NAMALWA (cell line): ENCODE measurements at places on chromosomes 12 and 14.
A peak's percentile ranks its signal among the peaks of the same experiment; 100 is the strongest.

GRCh38 chr14:50607181-50607580 is 47.2 kb downstream of the ATL1 start:
- no peak for DNase-seq

DNA sequence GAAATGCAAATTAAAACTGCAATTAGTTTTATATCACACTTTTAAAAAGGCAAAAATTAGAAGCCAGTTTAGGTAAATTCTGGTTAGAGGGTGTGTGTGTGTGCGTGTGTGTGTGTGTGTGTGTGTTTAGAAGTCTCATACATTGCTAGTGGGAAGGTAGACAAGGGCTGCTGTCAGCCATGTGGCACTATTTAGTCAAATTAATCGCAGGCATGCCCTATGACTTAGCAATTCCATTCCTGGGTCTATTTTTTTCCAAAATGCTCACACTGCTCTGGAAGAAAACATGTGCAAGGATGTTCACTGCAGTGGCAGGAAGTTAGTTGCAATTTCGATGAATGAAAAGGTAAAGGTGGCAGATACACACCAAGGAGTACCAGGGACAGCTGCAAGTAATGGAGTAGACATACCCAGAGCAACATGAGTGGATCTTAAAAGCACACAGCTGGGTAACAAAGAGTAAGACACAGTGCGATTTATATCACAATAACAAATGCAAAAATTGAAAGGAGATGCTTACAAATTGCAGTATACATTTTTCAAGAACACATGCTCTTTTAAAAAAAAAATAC is 11.6 kb downstream of the CAPZA3 start:
- DNase-seq, result no peak

GRCh38 chr14:77120771-77121743 is 20.5 kb downstream of the ZDHHC22 start:
- peak; percentile 97 for DNase-seq

- DNase-seq, result no peak
Measured at GRCh38 chr12:87112571-87113345, 856.6 kb upstream of the MGAT4C start.

DNA sequence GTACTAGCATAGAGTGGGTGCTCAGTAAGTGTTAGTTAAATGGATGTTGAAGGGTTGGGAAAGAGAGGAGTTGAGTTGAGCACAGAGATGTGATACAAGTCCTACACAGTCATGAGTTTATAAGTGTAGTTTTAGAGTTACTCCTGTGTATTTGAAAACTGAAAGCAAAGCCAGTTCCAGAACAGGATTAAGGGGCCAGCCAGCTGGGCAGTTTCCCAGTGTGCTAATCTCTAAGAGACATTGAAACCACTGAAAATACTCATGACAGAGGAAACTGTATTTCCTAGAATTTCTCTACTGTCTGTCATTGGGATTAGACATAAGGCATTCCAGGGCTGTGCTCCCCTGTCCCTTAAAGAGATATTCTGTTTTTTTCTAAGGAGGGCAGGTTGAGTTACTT is 101.0 kb downstream of the DERA start:
- DNase-seq, result no peak

GRCh38 chr12:1630827-1631591 is 2.0 kb downstream of the WNT5B start:
- DNase-seq, result no peak

DNA sequence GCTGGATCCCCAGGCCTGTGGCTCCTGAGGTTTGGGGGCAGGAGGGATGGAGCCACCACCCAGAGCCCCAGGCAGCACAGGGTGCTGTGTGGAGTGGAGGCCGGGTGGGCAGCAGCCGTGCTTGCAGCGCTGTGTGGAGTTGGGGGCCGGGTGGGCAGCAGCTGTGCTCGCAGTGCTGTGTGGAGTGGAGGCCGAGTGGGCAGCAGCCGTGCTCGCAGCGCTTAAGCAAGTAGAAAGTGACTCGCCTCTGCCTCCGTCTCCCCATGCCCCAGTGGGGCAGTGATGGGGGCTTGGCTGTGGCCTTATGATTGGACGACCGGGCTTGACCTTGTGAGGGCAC is 10.3 kb downstream of the CEP170B start:
- DNase-seq, result no peak

DNA sequence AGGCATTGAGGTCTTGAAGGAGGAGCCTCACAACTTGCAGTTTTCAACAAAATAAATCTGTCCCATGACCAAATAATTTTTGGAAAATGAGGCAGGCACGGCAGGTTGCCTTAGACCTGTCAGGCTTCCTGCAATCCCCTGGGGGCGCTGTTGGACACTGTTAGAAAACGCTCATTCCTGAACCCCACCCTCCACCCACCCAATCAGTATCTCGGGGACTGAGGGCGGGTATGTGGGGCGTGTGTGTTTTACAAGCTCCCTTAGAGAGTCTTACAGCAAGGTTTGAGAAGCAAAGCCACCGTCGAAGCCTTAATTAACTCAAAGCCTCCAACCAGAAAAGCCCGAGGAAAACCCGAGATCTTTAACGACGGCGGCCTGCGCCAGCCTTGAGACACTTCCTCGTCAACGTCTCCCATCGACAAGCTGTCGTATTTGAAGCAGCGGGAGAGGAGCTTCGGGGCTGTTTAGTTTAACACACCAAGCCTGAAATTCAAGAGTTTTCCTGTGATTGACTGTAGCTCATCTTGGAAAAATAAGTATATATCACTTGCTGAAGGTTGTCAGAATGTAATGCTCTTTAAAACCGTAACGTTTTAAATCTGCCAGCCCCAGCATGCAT is 123.0 kb downstream of the GLT1D1 start:
- peak; percentile 23 for DNase-seq

DNA sequence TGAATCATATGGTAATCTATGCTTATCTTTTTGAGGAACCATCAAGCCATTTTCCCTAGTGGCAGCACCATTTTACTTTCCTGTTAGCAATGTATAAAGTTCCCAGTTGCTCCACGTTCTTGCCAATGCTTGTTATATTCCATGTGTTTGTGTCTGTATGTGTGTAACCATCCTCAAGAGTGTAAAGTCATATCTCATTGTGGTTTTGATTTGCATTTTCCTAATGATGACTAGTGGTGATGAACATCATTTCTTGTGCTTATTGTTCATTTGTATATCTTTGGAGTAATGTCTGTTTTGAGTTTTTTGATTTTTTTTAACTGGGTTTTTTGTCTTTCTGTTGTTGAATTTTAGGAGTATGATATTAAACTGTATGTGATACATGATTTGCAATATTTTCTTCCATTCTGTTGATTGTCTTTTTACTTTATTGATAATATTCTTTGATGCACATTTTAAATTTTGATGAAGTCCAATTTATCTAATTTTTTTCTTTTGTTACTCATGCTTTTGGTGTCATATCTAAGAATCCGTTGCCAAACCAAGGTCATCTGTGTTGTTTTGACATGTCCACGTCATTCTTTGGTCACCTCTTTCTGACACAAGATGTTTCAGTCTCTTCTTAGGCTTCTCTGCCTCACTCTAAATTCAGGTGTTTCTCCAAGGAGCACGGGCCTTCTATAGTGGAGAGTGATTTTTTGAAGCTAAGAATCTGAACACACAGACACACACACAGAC is 36.1 kb downstream of the PPHLN1 start:
- no peak for DNase-seq
